ENCODE measurements at places on chromosomes 12 and 14. TPM values are rescaled to one million over a fixed set of nuclear protein-coding genes. Genes with fewer than 3 reads are reported as not detected.

GRCh38 chr12:7078163-7078562 is 14.1 kb downstream of the C1R start:
- peaks cover 25% of the 10 kb centered on the region for H3K4me1 ChIP-seq
- H3K27ac ChIP-seq, result no peak overlapping the region
- no peak for DNase-seq
- no peak overlapping the region for H3K4me3 ChIP-seq
- H3K27me3 ChIP-seq, result no peaks in the 10 kb centered on the region
- H3K36me3 ChIP-seq, result peaks cover 21% of the 10 kb centered on the region

- no peaks in the 10 kb centered on the region for H3K27me3 ChIP-seq
- H3K4me3 ChIP-seq, result no peak overlapping the region
Measured at GRCh38 chr14:99716850-99717681, 33.0 kb downstream of the CYP46A1 start.

GRCh38 chr12:12210983-12211382 is 55.9 kb downstream of the LRP6 start:
- no peak for DNase-seq
- no peak overlapping the region for H3K4me3 ChIP-seq
- no peaks in the 10 kb centered on the region for H3K36me3 ChIP-seq
- H3K27me3 ChIP-seq, result no peaks in the 10 kb centered on the region
- peaks cover 15% of the 10 kb centered on the region for H3K4me1 ChIP-seq
- H3K27ac ChIP-seq, result no peak overlapping the region

DNA sequence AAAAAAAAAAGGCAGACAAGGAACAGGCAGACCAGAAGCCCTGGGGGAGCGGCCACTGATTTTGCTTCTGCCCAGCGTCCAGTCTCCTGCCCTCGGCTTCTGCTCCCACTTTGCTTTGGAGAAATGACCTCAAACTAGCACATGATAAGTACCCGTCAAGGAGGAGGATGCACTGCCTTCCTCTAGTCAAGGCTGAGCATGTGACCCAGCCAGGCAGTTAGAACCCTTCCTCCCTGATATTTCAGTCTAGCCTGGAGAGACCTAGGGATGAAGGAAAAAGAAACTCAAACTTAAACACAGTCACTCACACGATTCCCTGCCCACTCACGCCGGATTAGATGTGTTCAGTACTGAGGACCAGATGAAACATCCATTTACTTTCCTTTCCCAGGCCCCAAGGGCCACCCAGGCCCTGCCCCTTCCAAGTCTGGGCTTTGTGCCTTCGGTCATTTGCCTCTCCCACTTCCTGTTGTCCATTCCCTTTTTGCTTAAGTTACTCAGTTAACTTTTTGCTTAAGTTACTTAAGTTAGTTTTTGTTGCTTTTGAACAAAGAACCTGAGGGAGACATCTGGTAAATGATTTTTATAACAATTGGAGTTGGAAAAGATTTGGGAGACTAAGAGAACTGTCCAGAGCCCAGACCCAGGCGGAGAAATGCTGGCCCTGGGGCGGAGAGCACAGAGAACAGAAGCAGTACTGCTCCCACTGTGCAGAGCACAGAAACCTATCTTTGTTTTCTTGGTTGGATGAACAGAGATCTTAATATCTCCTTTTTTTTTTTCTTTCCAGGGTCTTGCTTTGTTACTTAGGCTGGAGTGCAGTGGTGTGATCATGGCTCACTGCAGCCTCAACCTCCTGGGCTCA is 23.0 kb upstream of the TTC7B start:
- peak overlapping the region; percentile 67 for H3K27ac ChIP-seq
- H3K27me3 ChIP-seq, result no peaks in the 10 kb centered on the region
- peaks cover 12% of the 10 kb centered on the region for H3K4me1 ChIP-seq
- H3K36me3 ChIP-seq, result no peaks in the 10 kb centered on the region
- peak; percentile 91 for DNase-seq

DNA sequence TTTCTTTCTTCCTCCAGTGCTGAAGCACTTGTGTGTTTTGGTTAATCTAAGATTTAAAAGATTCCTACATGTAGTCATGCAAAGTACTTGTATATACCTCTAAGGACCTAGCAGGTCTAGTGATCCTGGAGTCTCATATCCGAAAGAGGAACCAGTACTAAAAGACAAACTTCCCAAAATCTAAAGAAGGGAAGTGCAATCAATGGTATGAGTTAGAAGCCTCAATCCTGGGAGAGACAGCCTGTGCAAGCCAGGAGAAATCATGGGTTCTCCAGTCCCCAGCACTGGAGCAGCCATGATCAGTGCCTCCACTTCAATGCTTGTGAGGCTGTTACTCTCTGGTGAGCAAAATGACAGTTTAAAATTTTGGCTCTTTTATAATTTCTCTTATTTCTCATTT is 277.4 kb downstream of the DAD1 start:
- no peaks in the 10 kb centered on the region for H3K4me1 ChIP-seq
- DNase-seq, result no peak
- H3K27ac ChIP-seq, result no peak overlapping the region
- H3K4me3 ChIP-seq, result no peak overlapping the region

ITGA7 gene
- 155 TPM for total RNA-seq

TGM1 gene
- 3.3 TPM for total RNA-seq

KRT71 gene
- not detected for total RNA-seq

Data from esophagus muscularis mucosa (tissue), 4 donors.